ENCODE measurements at places on chromosomes 7 and 10.

- DNase-seq = no peak
These were observed 349.4 kb downstream of the EXOC4 start for GRCh38 chr7:133602291-133602690.

- no peak for DNase-seq
These were observed 26.3 kb downstream of the SND1 start for GRCh38 chr7:127678337-127678736.

- no peak for DNase-seq
These were observed 130.3 kb downstream of the DIP2C start for GRCh38 chr10:558891-559766.

- DNase-seq = no peak
These were observed 265.6 kb downstream of the PTEN start for GRCh38 chr10:88129013-88129412.

GRCh38 chr7:78185149-78185745 lies 386.7 kb downstream of the PHTF2 start:
- DNase-seq = no peak

- DNase-seq = peak; percentile 33
These were observed 3.0 kb upstream of the CALHM3 start for GRCh38 chr10:103481974-103482531.

DNA sequence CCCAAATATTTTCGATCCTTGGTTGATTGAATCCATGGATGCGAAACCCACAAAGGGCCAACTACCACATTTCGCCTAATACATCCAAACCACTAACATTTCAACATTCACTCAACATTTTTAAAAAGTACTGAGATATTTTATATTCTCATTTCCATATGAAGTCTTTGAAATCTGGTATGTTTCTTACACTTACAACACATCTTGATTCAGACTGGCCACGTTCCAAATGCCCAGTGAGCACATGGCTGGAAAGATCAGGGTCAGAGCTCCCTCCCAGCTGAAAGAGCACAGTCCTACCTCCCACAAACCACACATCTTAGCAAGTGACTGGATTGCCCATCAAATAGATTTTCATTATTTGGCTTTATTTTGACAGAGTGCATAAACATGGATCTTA lies 18.9 kb downstream of the NCAPG2 start:
- no peak for DNase-seq

DNA sequence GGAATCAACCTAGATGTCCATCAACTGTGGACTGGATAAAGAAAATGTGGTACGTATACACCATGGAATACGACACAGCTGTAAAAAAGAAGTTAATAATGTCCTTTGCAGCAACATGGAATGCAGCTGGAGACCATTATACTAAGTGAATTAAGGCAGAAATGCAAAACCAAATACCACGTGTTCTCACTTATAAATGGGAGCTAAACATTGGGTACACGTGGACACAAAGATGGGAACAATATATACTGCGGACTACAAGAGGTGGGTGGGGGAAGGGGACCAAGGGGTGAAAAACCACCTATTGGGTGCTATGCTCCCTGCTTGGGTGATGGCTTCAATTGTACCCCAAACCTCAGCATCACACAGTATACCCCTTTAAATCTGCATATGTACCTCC lies 385.5 kb downstream of the SORCS3 start:
- no peak for DNase-seq
